Activated CD4-positive, alpha-beta memory T cell treated with anti-CD3 and anti-CD28 coated beads, Interleukin-2, amount 10 ng/mL, durations not matched to agents 7 days and 5 days (primary cell): ENCODE measurements at places on chromosomes 11 and 22.

GRCh38 chr11:44565953-44566949 is 788 bp downstream of the CD82 start:
- no peak for DNase-seq

DNA sequence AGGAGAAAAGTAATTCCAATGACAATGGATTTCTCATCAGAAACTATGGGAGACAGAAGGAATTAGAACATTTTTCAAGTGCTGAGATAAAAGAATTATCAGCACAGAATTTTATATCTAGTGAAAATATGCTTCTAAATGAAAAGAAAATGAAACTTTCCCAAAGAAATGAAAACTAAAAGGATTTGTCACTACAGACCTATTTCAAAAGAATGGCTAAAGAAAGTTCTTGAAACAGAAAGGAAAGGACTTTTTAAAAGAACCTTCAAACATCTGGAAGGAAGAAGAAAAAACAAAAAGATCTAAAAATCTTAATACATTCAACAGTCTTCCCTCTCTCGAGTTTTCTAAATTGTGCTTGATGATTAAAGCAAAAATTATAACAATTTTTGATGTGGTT is 255.4 kb downstream of the FAM76B start:
- no peak for DNase-seq

GRCh38 chr22:37337204-37337943 is 55.1 kb downstream of the CYTH4 start:
- no peak for DNase-seq

GRCh38 chr11:68990995-68991780 is 10.4 kb upstream of the MRGPRD start:
- DNase-seq: no peak

DNA sequence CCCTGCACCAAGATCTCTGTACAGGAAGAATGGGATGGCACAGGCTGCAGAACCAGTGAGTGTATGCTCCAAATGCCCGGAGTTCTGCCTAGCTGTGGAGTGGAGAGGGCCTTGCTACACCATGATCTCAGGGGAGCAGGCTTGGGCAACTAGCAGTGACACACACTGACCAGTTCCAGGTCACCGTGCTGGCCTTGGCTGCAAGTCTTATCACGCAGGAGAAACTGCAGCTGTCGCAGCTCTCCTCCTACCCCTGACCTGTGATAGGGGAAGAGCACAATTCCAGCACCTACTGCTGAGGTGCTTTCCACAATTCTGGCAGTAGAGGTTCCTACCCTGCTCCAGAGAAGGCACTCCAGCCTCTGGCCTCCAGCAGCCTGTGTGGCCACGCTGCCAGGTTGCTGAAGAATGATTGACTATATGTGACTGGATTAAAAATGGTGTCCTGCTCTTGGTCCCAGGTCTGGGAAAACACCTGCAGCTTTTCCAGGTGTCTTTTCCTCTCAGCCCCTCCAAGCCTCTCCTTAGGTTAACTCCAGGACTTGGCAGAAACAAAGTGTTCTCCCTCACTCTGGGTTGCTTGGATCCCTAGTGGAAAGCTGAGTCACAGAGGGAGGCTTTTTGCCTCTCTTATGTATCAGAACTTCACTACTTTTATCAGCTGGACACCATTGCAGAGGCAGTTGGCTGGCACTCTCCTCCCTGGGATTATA is 43.3 kb upstream of the PTPN5 start:
- no peak for DNase-seq

DNA sequence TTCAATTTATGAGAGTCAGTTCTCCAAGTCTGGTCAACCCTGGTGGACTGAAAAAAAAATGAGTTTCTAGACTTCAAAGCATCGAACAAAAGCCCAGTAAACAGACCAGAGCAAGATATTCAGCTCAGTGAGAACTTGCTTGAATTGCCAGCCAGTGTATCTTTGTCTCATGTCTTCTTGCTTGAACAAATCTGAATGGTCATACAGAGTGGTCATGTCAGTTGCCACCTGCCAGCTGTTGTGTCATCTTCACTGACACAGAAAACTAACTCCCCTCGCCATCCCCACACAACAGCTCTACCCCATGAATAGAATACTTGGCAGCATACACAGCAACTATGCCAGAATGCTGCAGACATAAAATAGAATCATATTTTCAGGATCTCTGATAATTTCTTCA is 27.5 kb upstream of the CALCB start:
- DNase-seq: no peak

- no peak for DNase-seq
Measured at GRCh38 chr11:122089111-122089510, 26.9 kb downstream of the BLID start.

DNA sequence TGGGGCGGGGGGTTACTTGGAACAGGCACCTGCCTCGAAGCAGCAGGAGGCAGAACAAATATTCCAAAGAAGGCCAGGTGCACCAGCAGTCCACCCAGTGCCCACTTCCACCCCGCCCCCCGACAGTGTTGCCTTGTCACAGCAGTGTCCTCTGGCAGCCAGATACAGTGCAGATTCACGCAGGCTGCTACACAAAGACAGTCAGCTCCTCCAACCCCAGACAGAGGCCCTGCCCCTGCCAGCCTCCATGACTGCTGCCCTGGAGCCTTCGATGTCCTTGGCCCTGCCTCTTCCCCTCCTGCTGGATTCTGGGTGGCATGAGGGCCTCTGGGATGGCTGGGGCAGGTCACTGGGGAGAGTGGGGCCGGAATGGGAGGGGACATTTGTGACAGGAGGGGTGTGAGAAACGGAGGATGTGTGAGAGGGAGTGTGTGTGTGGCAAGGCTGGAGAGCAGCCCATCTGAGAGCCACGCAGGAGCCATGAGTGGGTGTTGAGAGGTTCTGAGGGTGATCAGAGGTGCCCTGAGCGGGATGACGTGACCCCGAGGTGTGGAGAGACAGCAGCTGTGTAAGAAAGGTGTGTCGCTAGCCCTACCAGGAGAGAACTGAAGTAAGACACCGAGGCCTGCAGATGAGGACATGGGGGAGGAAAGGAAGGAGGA is 173.7 kb downstream of the CEP164 start:
- DNase-seq: no peak

DNA sequence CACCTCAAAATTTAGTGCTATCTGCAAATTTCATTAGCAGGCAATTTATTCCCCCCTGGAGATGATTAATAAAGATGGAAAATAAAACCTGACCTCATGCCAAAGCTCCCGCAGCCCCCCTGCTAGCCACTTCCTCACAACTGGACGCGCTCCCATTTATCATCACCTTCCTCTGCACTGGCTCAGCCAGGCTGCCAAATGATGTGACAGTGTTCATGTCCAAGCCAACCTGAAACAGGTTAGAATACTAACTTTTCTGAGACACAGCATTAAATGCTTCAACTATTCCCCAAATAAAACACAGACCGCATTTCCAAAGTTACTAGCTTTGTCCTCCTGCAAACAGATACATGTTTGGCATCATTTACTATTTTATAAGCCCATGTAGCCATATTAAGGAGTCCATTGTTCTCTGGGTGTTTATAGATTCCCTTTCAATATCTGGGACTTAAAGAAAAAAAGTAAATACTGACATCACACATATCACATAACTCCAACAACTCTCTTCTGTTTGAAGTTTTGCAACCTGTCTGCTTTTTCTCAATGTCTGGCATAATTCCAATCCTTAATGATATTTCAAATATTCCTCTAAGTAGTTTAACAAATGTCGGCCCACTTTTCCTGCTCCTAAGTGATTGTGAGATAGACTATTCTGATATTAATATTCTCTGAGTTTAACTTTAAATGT is 829.7 kb upstream of the FAT3 start:
- no peak for DNase-seq

GRCh38 chr11:116596346-116597260 is 176.2 kb downstream of the BUD13 start:
- no peak for DNase-seq

- DNase-seq: no peak
Measured at GRCh38 chr11:67160872-67161783, 42.1 kb downstream of the KDM2A start.
